Fibroblast of villous mesenchyme (primary cell): ENCODE measurements at places on chromosomes 1 and 21.

- no peak for DNase-seq
Measured at GRCh38 chr1:248779350-248779749, 23.8 kb upstream of the LYPD8 start.

- no peak for DNase-seq
Measured at GRCh38 chr1:177067752-177068410, 96.6 kb downstream of the ASTN1 start.

DNA sequence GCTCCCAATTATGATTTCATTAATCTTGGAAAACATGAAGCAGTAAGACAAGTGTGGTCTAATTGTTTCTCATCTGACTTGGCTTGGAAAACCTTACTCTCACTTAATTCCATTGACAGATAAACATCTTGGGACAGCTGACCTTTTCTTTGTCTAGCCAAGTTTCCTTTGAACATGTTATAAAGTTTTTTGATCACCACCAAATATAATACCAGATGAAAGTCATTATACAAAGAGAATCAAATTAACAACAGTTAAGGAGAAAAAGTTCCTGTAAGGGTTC lies 50.2 kb downstream of the ALG14 start:
- DNase-seq: no peak

GRCh38 chr21:27528697-27529096 lies 561.8 kb upstream of the ADAMTS5 start:
- peak; percentile 30 for DNase-seq

GRCh38 chr1:29497395-29498125 lies 261.2 kb downstream of the PTPRU start:
- DNase-seq: no peak

- no peak for DNase-seq
Measured at GRCh38 chr1:163171826-163172225, 30.9 kb downstream of the RGS5 start.

- DNase-seq: peak; percentile 78
Measured at GRCh38 chr1:116777831-116778830, 23.9 kb downstream of the CD2 start.

DNA sequence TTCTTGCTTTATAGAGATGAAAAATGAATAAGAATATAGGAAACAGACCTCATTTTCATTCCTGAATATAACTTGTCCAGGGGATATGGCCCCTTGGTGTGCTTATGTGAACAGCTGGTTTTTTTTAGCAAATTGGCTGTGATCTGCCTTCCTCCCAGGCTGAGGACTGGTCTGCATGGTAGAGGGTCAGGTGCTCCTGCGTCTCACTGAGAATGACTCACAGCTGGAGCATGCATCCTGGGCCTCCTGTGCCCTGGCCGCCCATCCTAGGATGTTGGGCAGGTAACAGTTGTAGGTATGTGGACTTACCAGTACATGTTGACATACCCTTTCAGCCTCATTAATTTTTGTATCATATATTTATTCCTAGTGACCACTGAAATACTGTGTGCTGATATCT lies 29.8 kb downstream of the AGT start:
- no peak for DNase-seq

- no peak for DNase-seq
Measured at GRCh38 chr1:119631086-119631432, 17.0 kb downstream of the ZNF697 start.

DNA sequence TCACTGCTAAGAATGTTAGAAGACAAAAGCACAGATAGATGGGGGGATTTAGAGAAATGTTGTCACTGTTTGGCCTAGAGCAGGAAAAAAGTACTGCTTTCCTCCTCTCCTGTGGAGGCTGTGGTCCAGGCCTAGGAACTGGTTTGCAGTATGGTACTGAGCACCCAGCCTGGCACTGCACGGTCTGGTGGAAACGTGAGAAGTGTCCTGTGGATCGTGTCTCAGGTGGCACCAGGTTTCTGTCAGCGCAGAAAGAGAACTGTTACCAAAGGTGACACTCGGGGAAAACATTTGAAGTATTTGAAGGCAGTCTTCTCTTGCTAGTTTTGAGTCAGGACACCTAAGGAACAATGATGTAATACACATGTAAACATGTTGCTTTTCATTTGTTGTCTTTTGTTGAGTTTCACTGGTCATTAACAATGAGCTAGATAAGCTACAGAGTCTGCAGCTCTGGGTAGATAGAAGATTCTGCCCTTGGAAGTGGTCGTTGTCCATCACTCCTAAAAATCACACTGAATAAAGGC lies 63.0 kb downstream of the B3GALNT2 start:
- DNase-seq: no peak

- DNase-seq: no peak
Measured at GRCh38 chr21:30148906-30149305, 17.7 kb downstream of the CLDN17 start.

DNA sequence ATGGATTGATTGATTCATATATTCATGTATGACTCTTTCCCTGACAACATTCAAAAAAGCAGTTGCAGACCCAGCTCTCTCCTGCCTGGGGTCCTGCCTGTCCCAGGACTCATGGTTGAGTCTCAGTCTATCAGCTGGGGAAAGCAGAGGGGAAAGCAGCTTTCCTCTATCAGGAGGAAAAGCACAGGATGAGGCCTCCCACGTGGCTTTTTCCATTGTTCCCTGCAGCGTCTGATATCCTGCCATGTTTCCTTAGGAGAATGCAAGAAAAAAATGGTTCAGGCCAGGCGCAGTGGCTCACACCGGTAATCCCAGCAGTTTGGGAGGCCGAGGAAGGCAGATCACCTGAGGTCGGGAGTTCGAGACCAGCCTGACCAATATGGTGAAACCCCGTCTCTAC lies 133.0 kb upstream of the VAMP3 start:
- no peak for DNase-seq

GRCh38 chr1:169041366-169041765 lies 65.1 kb upstream of the ATP1B1 start:
- no peak for DNase-seq

DNA sequence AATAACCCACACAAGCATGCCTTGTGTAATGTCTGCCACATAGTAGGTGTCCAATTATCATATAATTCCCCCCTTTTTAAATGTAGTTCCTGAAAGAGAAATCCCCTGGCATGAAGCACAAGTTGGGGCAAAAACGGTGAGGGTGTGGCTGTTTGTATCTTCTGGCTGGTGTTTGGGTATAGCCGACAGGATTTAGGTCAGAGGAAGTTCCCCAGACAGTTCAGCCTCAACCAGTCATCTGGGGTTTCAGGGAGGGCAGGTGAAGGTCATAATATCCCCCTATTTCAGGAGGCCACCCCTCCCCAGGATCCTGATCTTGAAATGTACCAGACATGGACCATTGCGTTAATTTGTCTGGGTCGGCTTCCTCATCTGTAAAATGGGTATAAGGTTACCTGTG lies 29.1 kb upstream of the JUN start:
- peak; percentile 19 for DNase-seq

GRCh38 chr21:44905728-44906090 lies 15.0 kb downstream of the ITGB2 start:
- no peak for DNase-seq

DNA sequence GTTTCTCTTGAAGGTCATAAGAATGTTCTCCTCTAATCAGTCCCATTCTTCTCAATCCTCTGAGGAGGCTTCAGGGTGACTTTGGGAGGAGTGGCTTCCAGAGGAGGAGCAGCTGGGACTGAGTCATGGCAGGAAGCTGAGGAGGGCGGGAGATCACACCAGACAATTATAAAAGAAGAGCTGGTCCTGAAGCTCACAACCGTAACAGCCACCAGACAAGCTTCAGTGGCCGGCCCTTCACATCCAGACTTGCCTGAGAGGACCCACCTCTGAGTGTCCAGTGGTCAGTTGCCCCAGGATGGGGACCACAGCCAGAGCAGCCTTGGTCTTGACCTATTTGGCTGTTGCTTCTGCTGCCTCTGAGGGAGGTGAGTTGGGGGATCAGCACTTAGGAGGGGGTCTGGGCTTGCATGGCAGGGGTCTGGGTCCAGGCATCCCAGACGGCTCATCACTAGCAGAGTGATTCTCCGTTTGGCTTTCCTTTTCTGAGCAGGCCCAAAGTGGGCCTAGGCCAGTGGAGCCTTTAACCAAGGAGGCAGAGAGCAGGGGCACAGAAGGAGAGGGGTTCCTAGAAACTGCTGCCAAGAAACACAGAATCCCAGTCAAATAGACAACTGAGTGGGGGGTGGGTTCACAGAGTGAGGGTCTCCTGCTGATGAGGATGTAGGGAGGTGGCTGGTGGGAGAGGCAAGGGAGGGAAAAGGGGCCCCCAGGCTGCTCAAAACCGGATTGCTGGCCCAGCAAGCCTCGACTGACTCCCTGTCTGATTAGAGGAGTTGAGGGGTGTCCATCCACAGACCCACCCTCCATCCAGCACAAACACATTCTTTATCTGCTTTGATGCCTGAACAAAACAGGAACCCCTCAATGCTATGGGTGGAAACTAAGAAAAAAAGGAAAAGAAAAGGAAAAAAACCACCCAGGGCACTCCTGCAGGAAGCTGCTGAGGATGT lies at the start of gene ECM1:
Gene ECM1, plus strand, starts transcription at position 198 of the 953 bp plus-strand sequence. Its CDS starts 101 bp downstream, at position 299.
- DNase-seq: peak; percentile 83

- no peak for DNase-seq
Measured at GRCh38 chr1:180837020-180837419, 75.7 kb upstream of the KIAA1614 start.

DNA sequence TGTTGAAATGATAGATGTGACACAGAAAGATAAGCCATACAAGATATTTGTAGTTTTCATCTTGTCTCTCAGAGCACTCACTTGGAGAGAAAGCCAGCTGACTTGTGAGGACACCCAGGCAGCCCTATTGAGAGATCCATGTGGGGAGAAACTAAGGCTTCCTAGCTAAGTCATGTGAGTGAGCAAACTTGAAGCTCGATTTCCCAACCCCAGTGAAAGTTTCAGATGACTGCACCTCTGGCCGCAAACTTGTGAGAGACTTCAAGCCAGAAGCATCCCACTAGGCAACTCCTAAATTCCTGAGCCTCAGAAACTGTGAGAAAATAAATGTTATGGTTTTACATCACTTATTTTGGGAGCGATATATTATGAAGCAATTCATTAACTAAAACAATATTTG lies 832.3 kb downstream of the LTN1 start:
- peak; percentile 95 for DNase-seq

- DNase-seq: no peak
Measured at GRCh38 chr21:44456214-44456914, 1.1 kb downstream of the LRRC3 start.

GRCh38 chr1:2229911-2230731 lies 2.0 kb downstream of the SKI start:
- peak; percentile 61 for DNase-seq

GRCh38 chr21:38299671-38300070 lies 42.9 kb downstream of the KCNJ15 start:
- DNase-seq: no peak
